ENCODE measurements at places on chromosomes 2 and 18.

DNA sequence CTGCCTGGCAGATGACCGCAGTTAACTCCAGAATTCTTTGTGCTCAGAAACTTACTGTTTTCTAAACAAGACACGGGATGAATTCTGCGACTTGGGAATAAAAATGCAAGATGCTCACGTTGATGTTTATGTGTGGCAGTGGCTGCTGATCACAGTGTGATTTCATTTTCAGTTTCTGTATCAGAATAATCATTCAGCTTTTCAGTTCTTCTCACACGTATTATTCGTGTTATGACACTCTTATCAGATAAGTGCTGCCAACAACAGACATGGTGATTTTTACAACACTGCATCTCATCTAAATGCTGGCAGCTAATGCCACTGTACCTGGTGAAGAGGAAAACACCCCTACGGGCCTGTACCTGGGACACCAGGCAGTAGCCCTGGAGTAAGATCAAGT lies 272.9 kb upstream of the REV1 start:
- no peak for DNase-seq

DNA sequence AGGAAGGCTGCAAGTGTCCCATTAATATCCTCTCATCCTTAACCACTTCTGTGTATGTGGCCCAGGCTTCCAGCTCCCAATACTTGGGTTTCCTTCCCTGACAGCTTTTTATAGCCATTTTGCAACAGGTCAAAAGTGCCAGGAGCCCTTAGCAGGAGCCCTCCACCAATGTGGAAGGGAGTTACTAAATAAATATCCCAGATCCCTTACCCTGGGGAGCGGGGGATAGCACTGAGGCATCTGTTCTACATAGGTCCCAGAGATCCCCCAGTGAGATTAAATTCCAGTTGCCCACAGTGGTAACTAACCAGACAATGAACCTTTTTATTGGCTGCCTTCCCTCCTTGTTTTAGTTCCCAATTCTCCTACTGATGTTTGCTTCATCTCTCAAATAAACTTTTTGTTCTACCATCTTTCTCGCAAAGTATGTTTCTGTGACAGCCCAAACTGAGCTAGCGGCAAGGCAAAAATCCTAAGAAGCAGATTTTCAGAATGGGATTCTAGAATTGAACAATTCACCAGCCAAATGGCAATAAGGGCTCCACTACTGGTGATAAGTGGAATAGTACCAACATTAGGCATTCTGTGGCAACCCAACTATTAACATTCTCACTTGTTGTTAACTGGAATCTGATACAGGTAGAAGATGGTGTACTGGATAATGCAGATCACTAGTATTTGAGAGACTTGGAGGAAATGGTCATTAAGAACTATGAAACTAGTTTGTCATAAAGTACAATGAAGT lies 83.9 kb upstream of the MAPRE2 start:
- DNase-seq = no peak

- no peak for DNase-seq
These were observed 53.5 kb upstream of the KCNE4 start for GRCh38 chr2:222998459-222998858.

DNA sequence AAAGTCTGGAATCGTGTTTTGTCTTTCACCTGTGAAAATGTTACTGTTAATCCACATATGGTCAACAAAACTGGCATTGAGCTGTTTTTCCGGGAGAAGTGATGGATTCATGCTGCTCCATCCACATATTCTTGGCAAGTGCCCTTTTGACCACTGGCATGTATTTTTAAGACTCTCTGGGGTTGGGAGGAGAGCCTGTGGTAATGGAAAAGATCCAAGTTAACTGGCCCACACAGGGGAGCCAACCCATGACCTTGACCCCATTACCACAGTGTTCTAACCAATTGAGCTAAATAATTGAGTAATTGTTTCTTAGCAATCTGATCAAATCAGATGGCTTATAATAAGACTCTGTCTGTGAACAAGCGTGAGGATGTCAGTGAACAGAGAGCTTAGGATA lies 296.2 kb upstream of the NRP2 start:
- DNase-seq = no peak

Measured in central memory CD4-positive, alpha-beta T cell (primary cell).